ENCODE measurements at places on chromosomes 4 and X.

DNA sequence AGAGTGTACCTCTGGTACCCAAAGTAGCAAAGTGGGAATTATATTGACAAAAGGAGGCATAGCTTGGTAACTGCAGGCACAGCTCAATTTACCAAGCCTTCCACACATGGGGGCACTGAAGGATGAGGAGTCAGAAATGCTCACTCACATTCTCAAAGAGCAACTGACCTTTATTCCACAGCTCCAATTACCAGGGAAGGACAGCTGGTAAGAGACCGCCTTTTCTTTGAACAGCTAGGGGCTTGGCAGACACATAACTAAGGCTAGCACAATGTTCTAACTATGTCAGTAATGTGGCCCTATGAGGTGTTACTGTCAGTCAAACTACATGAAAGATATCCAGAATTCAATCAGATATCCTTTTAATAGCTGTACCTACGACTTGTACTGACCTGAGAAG, 20.5 kb upstream of the STS start:
- DNase-seq: no peak

DNA sequence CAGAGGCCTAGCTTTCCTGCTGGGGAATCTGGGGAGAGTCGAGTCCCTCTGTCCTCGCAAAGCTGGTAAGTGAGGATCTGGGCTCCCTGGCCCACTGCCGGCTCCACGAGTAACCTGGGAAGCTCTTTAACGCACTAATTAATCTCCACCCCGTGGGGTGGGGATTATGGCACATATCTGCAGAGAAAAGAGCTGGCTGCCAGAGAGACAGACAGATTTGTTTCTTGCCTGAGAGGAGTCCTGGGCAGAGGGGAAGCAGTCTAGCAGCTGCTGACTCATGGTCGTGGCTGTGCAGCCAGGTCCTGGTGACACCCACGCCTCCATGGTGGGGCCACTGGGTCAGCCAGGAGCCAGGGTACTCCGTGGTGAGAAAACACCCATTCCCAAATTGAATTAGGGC, 14.0 kb downstream of the SORCS2 start:
- peak; percentile 77 for DNase-seq

GRCh38 chr4:3295837-3296624, 3.2 kb downstream of the RGS12 start:
- no peak for DNase-seq

DNA sequence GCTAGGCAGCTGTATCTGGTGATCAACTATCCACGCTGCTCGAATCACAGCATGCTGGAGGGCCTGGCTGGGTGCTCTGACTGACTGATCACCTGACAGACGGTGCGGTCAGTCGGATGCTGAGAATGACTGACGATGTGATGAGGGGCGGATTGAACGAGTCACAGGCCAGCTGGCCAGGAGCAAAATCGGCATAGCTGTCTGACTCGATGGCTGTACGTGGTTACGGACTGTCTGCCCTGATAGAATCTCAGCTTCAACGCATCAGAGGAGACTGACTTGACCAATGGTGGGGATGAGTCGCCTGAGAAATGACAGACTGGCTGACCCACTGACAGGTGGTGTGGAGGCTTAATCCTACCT, 1.0 kb upstream of the SUV39H1 start:
- no peak for DNase-seq

- DNase-seq: no peak
Observed at GRCh38 chr4:11535333-11535732, 106.6 kb upstream of the HS3ST1 start.

- DNase-seq: peak; percentile 14
Observed at GRCh38 chr4:177461606-177462005, 19.4 kb upstream of the AGA start.

GRCh38 chrX:132094164-132094563, 33.7 kb downstream of the FRMD7 start:
- DNase-seq: peak; percentile 50

- no peak for DNase-seq
Observed at GRCh38 chr4:188246488-188246887, 107.2 kb downstream of the TRIML1 start.

- no peak for DNase-seq
Observed at GRCh38 chr4:80313627-80314026, 21.9 kb upstream of the CFAP299 start.

GRCh38 chr4:113760795-113761619, 531 bp downstream of the CAMK2D start:
- DNase-seq: no peak

GRCh38 chrX:76202471-76202870, 29.6 kb downstream of the PBDC1 start:
- no peak for DNase-seq

GRCh38 chrX:32483534-32484136, 727.7 kb downstream of the DMD start:
- DNase-seq: no peak

DNA sequence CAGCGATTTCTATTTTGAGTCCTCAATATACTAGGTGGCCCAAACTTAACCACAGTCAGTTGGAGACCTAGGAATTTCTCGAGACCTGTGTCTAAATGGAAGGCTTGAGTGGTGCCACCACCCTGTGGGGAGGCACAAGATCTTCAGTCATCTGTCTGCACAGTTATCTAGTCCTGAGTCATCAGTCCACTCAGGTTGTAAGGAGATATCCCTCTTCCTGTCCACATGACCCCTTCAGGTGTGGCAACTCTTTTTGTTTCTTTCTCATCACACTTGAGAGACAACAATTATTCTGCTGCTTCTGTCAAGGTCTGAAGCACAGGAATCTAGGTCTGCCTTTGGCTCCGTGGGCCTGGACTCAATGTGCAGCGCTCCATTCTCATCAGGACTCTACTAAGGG, 64.4 kb upstream of the IBSP start:
- no peak for DNase-seq

DNA sequence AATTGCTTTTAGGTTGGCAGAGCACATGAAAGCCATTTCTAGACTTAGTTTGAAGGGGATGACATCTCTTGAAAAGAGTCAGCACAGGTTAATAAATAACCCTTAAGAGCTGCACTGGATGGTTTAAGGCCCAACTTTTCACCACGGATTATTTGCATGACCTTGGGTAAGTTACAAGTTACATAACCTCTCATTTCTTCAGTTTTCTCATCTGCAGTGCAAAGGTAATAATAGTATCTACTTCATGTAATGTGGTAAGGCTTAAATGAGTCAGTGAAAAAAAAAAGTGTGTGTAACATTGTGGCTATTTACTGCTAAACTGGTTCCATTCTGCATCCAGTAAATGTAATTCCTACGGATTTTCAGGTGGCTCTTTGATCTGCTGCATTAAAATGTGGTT, 715.8 kb downstream of the CCSER1 start:
- no peak for DNase-seq

GRCh38 chrX:64265265-64265664, 34.9 kb upstream of the ASB12 start:
- no peak for DNase-seq

GRCh38 chr4:110633358-110634341, 10.8 kb upstream of the PITX2 start:
- DNase-seq: peak; percentile 42

GRCh38 chr4:82428526-82428968, 1.7 kb downstream of the HNRNPDL start:
- no peak for DNase-seq

DNA sequence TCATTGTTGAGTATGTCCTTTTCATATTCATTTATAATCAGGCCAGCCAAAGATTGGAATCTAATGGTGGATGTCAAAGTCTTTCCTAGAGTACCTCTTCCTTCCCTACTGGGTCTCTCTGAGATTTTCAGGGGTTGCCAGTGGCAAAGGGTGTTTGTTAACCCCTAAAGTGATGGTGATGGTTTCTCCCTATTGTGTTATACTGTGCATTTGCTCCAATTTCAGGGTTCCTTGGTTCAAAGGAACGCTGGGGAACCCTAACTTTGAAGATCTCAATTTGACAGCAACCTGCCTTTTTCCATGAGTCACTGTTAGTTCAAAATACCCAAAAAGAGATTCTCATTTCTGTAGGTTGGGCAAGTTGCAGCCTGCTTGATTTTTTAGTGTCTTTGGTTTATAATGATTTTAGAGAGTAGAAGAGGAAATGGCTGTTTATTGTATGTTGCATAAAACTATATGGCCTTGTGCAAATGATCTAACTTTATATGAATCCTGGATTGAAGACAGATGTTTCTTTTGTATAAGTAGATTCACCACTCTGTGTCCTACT, 23.0 kb downstream of the GAB1 start:
- no peak for DNase-seq

DNA sequence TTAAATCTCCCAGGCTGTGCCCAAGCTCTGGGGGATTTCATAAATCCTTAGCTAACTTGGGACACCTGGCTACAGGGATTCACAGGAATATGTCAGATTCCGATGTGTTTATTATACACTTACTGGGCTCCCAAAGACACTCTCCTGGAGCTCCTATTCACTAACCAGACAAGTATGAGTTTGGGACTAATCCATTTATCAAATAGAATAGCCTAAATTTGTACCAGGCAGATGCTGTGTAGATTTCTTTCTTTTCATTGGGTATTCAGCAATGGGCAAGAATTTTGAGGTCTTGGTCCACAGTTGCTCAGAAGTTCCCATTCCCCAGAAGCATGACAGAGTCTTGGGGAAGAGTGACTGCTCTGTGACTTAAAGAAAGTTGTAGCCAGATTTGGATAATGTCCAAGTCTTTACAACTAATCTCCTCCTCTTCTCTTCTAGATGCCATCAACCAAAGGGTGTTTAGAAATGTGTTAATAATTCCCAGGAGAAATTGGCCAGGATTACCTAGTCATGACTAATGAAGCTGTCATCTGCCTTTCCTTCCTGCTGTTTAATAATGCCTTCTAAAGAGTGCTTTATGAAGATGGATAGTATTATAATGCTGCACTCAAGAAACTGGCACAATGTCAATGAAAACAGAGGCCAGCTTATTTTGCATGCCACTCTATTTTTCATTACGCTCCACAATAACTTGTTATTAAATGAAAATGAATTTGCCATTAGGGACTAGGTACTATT, 120.9 kb downstream of the CHIC2 start:
- DNase-seq: peak; percentile 91

DNA sequence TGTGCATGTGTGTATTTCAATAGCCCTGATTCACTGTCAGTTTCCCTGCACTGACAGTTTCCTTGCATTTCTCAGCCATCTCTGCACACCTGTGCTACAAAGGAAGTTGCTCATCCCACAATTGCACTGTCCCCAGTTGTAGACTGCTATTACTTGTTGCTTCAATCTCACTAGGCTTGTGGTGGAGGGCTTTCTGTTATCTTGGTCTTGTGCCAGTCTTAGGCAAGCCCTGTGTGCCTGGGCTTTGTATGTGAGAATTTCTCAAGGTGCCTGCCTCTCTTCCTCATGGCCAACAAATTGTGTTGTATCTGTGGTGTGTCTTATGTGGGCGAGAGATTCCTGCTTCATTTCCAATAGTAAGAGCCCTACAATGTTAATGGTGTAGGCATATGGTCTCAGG, 467.4 kb downstream of the GRIA2 start:
- no peak for DNase-seq

DNA sequence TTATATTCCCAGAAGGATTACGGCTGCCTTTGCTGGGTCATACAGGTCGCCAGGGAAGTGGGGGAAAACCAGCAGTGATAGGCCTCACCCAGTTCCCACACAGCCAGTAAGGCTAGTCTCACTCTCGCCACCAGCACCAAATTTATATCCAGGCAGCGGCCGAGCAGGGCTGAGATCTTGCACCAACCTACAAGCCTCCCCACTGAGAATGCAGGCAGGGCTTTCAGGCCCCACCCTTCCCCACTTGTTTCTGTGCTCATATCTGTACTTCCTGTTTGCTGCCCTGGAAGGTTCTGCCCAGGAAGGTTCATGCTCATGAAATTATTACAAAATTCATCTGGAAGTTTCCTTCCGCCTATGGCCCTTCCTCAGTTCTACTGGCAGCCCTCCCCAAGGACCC, 179.7 kb downstream of the STIM2 start:
- no peak for DNase-seq

DNA sequence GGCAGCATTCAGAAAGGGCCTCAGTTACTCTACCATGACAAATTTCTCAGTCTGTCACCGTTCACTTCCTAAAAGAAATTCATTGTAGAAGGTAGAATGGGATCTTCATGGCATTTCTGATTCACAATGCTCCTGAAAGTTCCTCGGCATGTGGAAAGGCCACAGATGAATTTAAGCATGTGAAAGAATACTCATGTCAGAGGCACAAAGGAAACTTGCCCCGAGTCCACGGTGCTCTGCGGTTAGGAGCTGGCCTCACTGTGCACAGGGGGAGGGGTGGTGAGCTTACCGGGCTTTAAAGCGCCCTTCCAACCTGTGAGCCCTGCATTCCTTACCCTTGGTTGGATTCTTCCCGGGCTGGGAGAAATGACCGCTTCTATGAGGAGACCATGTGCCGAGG, 9.3 kb downstream of the TKTL1 start:
- no peak for DNase-seq

GRCh38 chr4:3656416-3657356, 109.5 kb upstream of the ADRA2C start:
- DNase-seq: no peak

DNA sequence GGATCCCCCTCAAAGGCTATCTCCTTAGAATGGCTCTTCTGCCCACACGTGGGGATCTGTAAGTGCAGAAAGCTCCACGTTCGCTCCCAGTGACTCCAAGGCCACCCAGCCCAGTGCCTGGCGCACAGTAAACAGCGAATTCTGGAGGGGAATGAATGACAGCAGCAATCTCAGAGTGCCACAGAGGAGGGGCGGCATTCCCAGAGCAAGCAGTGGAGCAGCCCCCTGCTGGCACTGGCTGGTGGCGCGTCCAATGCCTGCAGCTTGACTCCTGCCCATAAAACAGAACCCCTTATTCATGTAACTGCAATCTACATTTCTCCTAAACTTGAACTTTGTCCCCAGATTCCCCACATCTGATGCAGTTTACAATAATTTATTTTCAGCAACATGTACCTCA, 6.9 kb upstream of the HELT start:
- no peak for DNase-seq
